ENCODE measurements at places on chromosomes 2 and 18.

- DNase-seq = no peak
Measured at GRCh38 chr2:30688956-30689401, 118.3 kb downstream of the CAPN13 start.

DNA sequence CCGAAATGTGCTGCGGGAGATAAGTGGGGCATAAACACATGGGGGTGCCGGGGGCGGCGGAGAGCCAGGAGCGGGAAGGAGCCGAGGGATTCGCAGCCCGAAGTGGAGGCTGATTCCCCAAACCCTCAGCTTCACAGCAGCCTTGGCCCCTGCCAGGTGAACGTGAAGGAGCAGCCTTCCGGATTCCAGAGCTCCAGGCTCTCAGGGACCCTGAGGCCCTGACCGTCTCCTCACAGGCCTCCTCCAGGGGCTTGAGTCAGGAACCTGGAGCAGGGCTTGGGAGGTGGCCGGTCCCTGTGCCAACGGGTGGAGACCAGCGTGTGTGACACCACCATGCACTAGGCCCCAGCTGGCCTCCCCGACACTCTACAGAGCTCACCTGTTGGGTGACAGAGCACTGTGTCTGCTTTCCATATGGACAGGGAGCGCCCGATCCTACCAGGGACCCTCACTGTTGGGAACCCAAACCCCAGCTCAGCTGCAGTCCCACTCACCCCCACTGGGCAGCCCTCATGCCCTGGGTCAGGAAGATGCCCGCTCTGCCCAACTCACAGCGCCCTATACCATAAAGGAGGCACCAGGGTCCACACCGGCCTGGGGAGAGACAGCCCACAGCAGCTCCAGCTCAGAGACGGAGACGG, 117.6 kb upstream of the OTOS start:
- DNase-seq = no peak

DNA sequence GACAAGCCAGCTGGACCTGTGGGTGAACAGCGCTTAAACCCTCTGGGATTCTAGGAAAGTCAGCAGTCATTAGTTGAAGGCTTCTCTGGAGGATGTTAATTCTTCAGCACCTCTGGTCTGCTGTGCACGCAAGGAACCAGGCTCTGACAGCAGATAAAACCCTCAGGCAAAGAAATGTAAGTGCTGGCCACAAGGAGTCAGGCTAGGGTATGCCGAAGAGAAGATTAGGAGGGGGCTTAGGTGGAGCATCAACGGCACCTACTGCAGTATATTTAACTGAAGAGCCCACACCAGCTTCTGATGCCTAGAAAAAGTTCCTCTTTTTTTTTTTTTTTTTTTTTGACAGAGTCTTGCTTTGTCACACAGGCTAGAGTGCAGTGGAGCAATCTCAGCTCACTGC, 304.2 kb upstream of the MC4R start:
- no peak for DNase-seq

DNA sequence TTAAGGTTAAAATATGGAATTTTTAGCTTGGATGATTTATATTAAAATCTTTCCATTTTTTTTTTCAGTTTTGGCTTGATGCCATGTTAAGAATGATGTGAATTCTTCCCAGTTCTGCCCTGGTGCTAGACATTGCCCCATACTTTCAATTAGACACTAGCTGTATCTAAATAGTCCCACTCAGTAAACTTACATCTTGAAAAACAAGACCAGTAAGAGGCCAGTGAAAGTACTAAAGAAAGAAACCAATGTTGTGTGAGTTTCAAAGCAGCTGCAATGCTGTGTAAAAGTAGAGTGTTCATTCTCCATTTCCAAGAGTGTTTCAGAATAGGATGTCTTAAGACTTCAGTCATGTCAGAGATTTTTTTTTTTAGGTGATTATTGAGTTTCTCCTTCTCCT, 40.0 kb upstream of the CYBRD1 start:
- DNase-seq = no peak

- no peak for DNase-seq
Measured at GRCh38 chr18:67933271-67933670, 416.8 kb upstream of the DSEL start.

GRCh38 chr2:196515051-196515450, 124.5 kb upstream of the CCDC150 start:
- DNase-seq = no peak

All from stimulated activated CD4-positive, alpha-beta T cell treated with anti-CD3 and anti-CD28 coated beads, Interleukin-4, amount 100 ng/mL, for 1 hour (primary cell).